Ovary (tissue), 10 donors: ENCODE measurements at places on chromosomes 12 and 14.
A peak's percentile ranks its signal among the peaks of the same experiment; 100 is the strongest.

DNA sequence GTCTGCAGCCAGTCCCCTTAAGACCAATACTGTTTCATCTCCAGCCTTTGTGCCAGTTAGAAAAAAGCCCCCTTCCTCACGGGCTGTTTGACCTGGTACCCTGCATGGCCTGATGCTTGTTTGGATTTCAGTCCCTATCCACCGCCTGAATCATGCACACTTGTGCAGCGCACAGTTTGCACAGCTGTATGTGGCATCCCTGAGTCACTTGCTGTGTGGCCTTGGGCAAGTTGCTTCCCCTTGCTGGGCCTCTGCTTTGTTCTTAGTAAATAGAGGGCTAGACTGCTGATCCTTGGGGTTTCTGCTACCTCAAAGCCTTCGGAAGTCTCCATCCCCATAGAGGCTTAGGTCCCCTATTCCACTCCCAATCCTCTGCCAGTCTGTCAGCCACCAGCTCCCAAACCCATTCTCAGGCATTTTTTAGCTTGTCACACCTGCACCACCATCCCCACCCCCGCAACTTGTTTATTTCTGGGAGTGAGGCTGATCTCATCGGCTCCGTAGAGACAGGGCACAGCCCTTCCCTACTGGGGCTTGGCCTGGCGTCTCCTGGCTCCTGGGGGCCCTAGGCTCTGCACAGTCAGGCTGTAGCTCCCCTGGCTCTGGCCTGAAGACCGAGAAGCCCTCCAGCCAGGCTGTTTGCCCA lies 8.8 kb downstream of the KRT80 start:
- DNase-seq, result no peak

DNA sequence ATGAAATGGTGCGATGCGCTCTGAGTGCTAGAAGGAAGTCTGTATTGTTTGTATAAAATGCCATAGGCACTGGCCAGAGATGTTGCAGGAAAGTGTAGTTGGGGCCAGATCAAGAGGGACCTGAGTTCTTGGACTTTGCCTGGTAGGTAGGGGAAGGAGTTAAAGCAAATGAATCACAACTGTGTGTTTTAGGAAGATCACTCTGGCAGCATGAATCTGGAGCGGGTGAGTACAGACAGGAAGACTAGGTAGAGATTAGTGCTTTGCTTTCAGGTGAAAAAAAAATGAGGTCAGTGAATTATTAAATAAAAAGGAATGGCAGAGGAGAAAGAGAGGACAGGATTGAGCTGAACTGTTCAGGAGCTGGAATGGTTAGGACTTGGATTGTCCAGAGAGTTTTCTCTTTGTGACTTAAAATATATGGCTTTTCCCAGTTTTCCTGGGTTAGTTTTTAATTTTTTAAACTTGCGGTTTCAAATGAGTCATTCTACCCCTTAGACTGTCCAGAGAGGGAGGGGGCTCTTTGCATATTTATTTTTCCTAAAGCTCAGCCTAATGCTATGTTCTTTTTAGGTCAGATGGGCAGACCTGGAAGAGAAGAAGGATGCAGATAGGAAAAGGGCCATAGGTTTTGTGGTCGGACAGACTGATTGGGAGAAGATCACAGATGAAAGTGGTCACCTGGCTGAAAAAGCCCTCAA lies 41.1 kb downstream of the PROX2 start:
- no peak for DNase-seq

DNA sequence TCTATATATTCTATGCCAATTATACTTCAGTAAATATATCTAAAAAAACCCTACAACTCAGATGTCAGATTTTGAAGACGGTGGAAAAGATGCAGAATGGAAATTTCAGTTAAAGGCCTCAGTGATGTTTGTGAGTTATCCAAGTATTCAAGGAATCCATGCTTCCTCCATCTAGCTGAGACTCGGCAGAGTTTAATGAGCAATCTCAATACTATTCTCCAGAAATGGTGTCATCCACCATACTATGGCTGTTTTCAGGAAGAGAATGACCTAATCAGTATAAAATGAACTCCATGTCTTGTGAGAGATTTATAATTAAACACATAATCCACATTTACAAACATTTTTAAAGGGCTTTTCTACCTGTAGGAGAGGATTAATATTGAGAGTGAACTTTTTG lies 66.0 kb downstream of the KLHL28 start:
- DNase-seq, result no peak

GRCh38 chr14:61331992-61332657 lies 10.7 kb downstream of the PRKCH start:
- DNase-seq, result no peak

GRCh38 chr12:104133321-104133720 lies 4.7 kb downstream of the NFYB start:
- no peak for DNase-seq

GRCh38 chr12:64243809-64244208 lies 21.7 kb upstream of the KICS2 start:
- DNase-seq, result no peak

DNA sequence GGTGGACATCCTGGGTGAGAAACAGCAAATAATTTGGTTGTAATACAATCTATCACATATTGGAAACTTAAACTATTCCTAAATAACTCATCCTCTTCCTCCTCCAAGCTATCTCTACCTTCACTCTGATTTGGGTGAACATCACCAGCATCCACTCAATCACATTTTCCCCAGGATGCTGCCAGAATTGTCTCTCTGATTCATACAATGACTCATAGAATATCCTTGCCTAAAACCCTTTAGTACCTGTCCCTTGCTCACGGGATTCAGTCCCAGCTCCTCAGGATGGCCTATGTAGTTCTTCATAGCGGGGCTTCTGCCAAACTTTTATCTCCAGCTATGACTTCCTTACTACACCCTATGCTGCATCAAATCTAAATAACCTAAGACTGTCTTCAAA lies 146.8 kb downstream of the EMP1 start:
- DNase-seq, result no peak

GRCh38 chr12:68900241-68900640 lies 32.7 kb downstream of the CPM start:
- DNase-seq, result no peak

- DNase-seq, result no peak
Observed at GRCh38 chr14:28375295-28375694, 391.3 kb upstream of the FOXG1 start.

DNA sequence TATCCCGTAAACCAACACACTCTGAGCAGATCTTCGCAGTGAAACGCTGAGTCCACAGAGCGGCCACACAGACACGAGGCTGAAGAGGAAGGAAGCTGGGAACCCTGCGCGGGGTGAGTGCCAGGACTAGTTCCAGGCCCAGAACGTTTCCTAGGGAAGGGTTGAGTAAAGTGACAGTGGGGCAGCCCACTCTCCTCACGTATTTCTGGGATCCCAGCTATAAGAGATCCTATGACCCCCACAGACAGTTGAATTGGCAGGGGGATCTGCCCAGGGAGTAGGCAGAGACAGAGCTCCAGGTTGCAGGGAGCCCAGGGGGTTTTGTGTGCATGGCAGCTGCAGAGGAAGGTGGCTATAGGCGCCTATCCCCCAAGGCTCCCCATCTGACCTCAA lies 51.1 kb downstream of the GTF2A1 start:
- DNase-seq, result peak; percentile 55

GRCh38 chr14:56145965-56146364 lies 27.8 kb downstream of the PELI2 start:
- no peak for DNase-seq

DNA sequence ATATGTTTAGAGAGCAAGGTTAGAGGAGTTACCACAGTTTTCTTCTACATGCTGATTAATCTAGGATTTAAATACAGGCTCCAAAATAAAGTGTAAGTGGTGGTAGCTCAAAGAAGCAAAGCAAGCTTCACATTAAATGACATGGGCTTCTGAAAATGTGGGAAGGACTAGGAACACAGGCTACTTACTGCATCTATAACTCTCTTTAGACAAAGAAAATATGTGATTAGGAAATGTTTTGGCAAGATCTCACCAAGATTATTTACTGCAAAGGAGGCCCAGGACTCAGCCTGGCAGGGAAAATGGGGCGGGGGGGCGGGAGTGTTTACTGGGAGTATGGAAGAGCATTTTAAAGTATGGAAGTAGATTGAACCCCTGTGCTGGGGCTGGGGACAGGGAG lies 39.4 kb downstream of the ETV6 start:
- DNase-seq, result no peak

DNA sequence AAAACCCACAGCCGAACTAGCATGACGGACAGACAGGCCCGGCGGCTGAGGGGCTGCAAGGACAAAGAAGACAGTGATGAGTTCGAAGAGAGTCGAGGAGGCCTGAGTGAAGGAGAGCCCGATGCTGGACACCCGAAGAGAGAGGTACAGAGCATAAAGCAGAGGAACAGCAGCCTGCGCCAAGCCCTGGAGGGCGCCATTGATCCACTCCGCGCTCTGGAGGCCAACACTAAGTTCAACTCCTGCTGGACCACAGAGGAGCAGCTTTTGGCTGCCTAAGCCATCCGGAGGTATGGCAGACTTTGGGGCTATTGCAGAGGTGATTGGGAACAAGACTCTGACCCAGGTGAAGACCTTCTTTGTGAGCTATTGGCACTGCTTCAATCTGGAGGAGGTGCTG lies 7.8 kb upstream of the PLXNC1 start:
- no peak for DNase-seq
